ENCODE measurements at places on chromosomes 12 and 14.
A peak's percentile ranks its signal among the peaks of the same experiment; 100 is the strongest.

DNA sequence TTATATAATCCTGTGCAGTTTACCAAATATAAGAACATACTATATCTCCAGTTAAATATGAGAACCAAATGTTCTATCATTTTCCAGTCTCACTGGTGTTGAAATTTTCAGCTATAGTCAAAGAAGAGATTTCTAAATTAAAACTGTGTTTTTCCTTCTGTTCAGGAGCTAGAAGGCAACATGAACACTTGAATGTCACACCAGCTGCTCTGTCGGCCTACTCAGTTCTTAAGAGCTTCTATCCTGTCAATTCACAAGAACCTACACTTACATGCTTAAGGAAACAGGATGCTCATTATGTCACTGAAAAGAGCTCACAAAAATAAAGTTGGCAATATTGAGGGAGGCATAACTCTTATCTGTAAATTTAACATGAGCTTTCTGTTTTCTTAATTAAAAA lies 43.1 kb downstream of the ATP2B1 start:
- DNase-seq: no peak

DNA sequence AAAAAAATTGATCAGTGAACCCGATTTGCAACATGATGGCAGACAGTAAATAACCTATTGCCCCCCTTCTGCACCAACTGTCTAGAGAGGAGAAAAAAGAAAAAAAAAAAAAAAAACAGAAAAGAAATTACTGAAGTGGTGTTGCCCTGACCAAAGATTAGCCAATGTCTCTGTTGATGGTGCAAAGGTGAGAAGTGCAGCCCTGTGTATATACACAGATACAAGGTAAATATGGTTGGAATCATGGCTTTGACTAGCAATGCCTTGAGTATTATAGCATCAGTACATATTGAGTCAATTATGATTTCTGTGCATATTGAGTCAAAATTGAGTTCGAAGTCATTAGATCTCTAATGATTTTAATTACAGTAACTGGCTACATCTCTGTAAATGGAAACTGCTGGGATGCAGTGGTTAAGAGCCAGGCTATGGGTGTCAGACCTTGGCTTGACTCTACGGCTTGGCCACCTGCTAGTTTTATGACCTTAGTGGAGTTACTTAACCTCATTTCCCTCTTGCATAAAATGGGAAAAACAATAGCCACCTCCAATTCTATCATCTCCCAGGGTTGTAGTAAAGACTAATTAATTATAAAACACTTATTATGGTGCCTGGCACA lies 51.0 kb downstream of the EGLN3 start:
- DNase-seq: peak; percentile 12

GRCh38 chr12:110090266-110091135 lies 33.7 kb upstream of the IFT81 start:
- no peak for DNase-seq

- DNase-seq: no peak
Measured at GRCh38 chr12:14219156-14219555, 146.3 kb upstream of the ATF7IP start.

GRCh38 chr14:89430391-89431236 lies 13.6 kb upstream of the FOXN3 start:
- DNase-seq: no peak

DNA sequence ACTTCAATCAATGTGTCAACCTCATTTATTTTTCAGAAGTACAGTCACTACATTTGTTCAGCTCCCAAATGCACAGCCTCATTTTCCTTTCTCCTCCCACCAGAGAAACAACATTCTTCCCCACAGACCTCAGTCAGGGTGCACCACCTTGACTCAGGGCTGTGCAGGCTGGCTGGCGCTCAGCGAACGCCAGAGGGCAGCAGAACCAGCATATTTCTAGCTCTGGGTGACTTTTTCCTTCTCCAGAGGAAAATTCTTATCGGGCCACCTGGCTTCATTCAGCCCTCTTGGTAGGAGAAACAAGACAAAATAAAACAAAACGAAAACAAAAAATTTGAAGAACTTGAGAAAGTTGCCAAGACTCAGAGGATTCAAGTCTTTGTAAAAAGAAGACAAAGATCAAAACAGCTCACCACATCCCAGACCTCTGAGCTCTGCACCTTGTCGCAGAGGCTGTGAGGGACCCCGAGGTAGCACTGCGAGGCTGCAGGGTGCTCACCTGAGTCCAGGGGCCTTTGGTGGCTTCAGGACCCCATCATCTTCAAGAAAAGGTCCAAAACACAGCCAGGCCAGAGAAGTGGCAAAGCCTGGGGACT lies 33.7 kb downstream of the PAH start:
- DNase-seq: peak; percentile 82

GRCh38 chr12:57131896-57132744 lies 3.8 kb downstream of the LRP1 start:
- peak; percentile 13 for DNase-seq

DNA sequence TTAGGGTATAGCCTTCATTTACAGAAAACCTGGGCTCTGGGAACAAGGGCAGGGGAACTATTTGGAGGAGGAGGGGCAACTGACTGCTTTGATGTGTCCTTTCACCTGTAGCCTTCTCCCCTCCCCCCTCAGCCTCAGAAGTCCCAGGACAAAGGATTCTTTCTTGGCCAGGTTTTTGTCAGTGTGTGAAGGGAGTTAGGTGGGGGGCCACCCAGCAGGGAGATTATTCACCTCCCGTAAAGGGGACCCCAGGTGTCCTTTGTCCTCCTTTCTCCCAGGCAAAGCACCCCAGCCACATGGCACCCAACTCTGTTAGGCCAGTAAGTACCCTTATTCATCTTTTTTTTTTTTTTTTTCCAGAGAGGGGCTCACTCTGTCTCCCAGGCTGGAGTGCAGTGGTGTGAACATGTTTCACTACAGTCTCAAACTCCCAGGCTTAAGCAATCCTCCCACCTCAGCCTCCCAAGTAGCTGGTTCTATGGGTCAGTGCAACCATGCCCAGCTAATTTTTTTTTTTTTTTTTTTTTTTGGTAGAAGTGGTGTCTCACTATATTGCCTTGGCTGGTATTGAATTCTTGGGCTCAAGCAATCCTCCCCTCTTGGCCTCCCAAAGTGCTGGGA lies 723 bp upstream of the NFE2 start:
- DNase-seq: no peak

GRCh38 chr12:80714055-80714454 lies 2.7 kb upstream of the MYF5 start:
- no peak for DNase-seq

- no peak for DNase-seq
Measured at GRCh38 chr14:37945959-37946358, 261.7 kb upstream of the SSTR1 start.

GRCh38 chr12:118375348-118375747 lies 1.0 kb upstream of the SUDS3 start:
- DNase-seq: no peak

DNA sequence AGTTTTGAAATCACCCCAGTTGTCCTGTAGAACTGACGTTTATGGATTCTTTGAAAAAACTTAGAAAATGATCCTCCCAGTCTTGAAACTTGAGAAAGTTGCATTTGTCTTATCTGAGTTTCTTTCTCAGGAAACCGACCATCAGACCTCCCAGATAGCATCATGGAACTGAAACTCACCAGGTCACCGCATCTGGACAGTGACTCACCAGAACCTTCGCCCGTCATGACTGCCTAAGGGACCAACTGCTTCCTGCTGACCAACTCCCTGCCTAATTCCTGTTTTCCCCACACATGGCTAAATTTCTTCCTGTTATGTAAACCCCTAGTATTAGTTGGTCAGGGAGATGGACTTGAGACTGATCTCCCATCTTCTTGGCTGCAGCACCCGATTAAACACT lies 175.7 kb downstream of the RIMBP2 start:
- no peak for DNase-seq

All from NCI-H510A treated with DMSO at 0.1 percent for 48 hours (cell line).